ENCODE measurements at places on chromosomes 13 and 19.

GRCh38 chr13:27592865-27593264 lies 27.5 kb downstream of the LNX2 start:
- no peak for DNase-seq

DNA sequence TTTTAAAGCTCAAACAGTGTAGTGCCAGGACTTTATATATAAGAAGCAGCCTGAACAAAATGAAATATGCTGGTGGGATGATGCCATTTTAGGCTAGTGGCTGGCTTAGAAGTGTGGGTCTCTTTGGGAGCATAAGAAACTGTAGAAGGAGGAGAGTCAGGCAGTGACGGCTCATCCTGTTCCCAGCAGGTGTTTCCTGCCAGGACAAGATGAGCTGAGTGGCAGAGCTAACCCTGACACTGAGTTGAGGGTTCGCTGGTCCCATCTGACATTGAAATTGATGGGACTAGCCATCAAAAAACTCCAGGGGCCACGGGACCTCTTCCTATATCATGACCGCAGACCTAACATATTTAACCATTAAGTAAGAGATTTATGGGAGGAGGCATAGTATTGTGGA lies 51.3 kb downstream of the ESD start:
- DNase-seq = no peak

- no peak for DNase-seq
Measured at GRCh38 chr13:39197647-39198007, 159.4 kb downstream of the NHLRC3 start.

DNA sequence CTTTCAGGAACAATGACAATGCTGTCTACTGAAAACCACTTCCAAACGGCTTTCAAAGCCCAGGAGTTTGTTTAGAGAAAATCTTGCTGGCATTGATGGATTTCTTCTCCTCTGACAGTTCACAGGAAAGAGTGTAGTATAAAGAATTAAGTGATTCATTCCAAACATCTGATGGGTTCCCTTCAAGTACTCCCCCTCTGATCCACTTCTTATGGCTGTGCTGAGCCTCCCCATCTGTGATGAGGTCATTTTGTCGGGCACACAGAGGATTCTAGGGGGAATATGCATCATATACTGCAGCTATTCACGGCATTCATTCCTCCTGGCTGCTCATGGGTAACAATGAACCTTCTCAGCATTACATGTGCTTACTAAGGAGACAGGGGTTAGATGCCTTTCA lies 107.9 kb downstream of the RGCC start:
- DNase-seq = peak; percentile 50

- DNase-seq = no peak
Measured at GRCh38 chr19:58579473-58580142, 6.5 kb upstream of the MZF1 start.

GRCh38 chr19:42343344-42344110 lies 18.1 kb downstream of the MEGF8 start:
- DNase-seq = no peak

DNA sequence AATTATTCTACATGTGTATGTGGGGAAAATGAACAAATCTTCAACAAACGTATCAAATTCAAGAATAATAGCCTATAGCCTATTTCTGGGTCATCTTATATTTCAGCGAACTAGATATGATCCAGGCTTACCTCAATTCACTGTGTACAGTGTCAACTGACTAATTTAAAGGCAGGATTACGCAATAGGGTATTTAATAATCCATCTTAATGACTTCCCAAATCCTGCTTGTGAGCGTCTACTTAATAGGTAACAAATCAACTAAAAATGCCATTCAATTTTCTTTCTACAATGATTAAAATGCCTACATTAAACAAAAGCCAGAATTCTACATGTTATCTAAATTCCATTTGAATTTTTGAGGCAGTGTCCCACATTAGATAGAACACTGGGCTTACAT lies 67.0 kb downstream of the USP12 start:
- no peak for DNase-seq

GRCh38 chr19:49894879-49895565 lies 1.7 kb downstream of the IL4I1 start:
- DNase-seq = no peak

- DNase-seq = no peak
Measured at GRCh38 chr19:8973501-8974091, 36.6 kb downstream of the MUC16 start.

- DNase-seq = no peak
Measured at GRCh38 chr13:113962386-113962785, 11.5 kb downstream of the C13orf46 start.

GRCh38 chr19:28960986-28961705 lies 251.8 kb downstream of the UQCRFS1 start:
- DNase-seq = no peak

GRCh38 chr13:106139377-106139776 lies 396.1 kb downstream of the EFNB2 start:
- no peak for DNase-seq

GRCh38 chr13:102138635-102139190 lies 263.1 kb downstream of the FGF14 start:
- no peak for DNase-seq

DNA sequence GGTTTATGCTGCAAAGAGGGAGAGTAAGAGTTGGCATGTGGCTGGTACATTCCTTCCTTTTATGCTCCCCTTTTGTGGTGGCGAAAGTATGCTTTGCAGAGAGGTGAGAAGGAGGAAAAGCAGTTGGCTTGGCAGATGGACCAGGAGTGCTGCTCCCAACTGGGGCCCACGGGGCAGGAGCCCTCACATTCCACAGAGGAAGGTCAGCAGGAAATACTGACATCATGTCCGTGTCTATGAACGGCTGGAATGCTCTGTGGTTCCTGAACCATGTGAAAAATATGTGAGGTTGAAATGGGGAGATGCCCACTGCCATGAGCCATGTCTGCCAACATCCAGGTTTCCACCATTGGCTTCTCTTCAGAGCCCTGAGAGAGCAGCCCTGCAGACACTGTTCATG lies 33.3 kb upstream of the GAS6 start:
- no peak for DNase-seq

DNA sequence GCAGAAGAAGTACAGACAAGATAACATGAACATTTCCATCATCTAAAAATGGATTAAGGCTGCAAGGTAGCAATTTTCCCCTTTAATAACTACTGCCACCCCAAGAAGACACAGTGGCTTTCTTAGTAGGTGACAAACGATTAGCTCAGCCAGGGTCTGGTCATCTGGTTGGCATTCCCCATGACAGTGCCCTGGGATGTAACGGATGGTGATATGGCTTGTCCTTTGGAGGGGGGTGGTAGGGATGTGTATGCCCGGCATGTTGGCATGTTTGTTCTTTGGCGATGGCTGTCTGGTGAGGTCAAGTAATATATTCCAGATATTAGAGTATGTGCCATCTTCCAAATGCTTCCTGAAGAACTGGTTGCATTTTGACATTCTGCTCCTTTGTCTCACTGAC lies 135.6 kb upstream of the ZNF536 start:
- DNase-seq = no peak

DNA sequence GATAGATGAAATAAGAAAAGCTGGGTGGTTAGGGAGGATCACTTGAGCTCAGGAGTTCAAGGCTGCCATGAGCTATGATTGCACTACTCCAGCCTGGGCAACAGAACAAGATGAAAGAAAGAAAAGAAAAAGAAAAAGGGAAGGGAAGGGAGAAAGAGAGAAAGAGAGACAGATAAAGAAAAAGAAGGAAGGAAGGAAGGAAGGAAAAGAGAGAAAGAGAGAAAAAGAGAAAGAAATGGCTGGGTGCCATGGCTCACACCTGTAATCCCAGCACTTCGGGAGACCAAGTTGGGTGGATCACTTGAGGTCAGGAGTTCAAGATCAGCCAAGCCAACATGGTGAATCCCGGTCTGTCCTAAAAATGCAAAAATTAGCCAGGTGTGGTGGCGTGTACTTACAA lies 21.1 kb downstream of the TEX101 start:
- no peak for DNase-seq

DNA sequence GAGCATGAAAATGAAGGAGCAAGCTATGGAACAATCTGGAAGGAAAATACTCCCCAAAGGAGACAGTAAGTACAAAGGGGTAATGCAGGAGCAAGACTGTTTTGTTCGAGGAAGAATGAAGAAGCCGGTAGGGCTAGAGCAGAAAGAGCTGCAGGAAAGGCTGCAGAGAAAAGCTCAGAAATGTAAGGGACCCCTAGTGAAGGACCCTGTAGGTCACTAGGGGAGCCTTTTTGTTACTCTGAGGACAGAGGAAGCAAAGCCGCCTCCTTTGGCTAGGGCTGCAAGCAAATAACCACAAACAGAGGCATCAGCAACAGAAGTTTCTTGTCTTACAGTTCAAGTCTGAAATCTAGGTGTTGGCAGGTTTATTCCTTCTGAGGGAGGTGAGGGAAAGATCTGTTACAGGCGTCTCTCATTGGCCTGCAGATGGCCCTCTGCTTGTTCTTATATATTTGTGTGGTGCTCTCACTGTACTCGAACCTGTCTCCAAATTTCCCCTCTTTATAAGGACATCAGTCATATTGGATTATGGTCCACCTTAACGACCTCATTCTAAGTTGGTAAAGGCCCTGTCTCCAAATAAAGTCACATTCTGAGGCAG lies 362.3 kb downstream of the COG6 start:
- no peak for DNase-seq

GRCh38 chr13:98843482-98843877 lies 91.0 kb upstream of the SLC15A1 start:
- peak; percentile 41 for DNase-seq

DNA sequence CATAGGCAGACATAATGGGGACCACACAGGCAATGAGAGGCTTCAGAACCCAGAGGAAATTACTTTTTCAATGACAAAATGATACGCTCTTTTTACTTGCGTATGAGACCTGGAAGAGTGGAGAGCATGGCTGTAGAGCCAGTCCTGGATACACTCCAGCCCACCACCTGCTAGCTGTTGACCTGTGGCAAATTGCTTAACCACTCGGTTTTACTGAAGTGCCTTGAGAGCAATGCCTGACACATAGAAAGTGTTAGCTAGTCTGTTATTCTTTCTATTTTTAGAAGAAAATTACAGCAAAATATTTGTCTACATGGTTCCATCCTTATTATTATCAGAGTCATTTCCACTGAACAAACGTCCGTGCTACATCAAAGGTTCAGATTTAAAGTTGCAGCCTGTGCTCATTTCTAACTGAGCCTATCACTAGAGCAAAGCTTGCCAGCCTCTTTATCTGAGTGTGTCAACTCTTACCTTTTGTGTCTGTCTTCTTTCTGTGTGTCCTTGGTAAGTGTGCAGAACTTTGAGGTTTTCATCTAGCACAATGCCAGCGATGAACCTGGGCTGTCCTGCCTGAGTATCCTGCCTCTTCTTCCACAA lies 9.6 kb upstream of the GPR183 start:
- DNase-seq = no peak

DNA sequence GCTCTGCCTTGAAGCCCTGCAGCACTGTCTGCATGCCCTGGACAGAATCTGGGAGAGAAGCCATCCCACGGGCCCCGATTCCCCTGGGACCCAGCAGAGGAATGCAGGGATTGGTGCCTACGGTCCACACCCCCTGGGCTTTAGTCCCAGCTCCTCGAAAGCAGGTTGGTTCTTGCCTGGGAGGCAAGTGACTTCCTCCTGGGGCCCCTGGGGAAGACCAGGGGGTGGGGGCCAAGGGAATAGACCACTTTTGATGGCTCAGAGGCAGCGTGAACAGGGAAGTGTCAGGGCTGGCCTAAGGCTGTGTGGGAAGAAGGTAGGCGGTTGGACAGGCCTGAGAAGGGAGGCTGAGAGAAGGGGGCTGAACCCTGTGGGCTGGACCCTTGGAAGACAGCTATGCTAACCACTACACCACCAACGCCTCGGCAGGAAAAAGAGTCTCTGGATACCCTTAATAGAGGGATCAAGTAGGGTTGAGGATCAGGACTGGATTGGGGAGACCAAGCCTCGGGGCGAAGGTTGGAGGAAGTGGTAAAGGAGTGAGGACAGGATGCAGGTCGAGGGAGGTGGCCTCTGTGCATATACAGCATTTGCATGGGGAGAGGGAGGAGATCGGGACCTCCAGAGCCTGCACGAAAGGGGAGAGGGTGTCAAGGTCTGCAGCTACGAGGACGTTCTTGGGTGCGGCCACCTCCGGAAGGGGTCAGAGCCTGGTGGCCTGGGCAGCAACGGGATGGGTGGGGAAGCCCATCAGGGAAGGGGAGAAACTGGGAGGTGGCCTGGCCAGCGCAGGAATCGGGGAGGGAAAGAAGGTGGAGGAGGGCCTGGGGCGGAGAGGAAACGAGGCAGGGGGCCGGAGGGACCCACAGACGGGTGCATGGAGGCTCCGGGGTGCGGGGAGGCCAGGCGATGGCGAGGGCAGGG lies 709 bp downstream of the DPP9 start:
- DNase-seq = no peak

- DNase-seq = no peak
Measured at GRCh38 chr13:109331898-109332297, 454.5 kb downstream of the IRS2 start.

DNA sequence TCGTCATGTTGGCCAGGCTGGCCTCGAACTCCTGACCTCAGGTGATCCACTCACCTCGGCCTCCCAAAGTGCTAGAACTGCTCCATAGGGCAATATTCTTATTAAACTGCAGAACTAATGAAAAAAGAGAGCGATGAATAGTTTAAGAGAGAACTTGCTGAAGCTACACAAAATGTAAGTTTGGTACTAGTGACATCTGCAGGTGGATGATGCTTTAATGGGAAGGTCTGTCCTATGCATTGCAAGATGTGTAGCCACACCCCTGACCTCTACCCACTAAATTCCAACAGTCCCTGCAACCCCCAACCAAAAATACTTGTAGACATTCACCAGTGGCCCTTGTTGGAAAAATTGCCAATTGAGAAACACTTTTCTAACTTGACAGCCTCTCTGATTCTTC lies 117.8 kb downstream of the NALCN start:
- DNase-seq = no peak

GRCh38 chr19:3537438-3538240 lies 1.3 kb upstream of the TEKTIP1 start:
- DNase-seq = no peak

- DNase-seq = peak; percentile 26
Measured at GRCh38 chr19:11088506-11089253, 583 bp upstream of the LDLR start.

DNA sequence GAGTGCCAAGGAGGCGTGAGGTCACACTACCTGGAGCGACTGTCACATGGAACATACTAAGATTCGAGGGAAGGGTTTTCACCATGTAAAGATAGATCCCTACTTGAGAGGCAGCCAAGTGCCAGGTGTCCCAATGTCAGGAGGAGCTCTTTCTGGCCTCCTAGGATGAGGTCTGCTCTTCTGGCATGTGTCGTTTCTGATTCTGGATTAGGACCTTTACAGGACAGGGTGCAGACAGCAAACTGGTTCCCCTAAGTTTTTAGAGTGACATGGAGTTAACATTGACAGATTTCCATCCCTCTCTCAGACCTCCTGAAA lies 75.3 kb downstream of the ZNF536 start:
- DNase-seq = no peak

GRCh38 chr19:19399733-19400433 lies 5.6 kb upstream of the GATAD2A start:
- no peak for DNase-seq

DNA sequence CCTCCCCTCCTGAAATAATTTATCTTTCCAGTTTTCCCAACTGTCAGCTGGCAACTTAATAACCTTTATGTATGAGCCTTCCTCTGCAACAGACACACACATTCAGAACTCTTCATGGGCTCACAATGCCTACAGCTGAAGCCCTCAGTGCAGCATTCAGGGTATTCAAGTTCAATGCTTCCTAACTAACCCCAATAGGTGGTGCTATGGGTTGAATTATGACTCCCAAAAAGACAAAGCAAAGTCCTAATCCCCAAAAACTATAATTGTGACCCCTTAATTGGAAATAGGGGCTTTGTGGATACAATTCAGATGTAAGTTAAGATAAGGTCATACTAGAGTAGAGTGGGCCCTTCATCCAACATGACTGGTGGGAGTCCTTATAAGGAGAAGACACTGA lies 202.2 kb downstream of the SUCLA2 start:
- DNase-seq = peak; percentile 6

- no peak for DNase-seq
Measured at GRCh38 chr13:112869202-112870050, 99.6 kb upstream of the MCF2L start.

All from hippocampal formation (tissue), 2 donors.